Vagina (tissue), 2 donors: ENCODE measurements at places on chromosomes 3 and 15. TPM values are rescaled to one million over a fixed set of nuclear protein-coding genes. Genes with fewer than 3 reads are reported as not detected.

AGTR1 gene
- 12.0 TPM for total RNA-seq

- DNase-seq, result no peak
These were observed 12.8 kb downstream of the USP3 start for GRCh38 chr15:63517202-63517601.

DNA sequence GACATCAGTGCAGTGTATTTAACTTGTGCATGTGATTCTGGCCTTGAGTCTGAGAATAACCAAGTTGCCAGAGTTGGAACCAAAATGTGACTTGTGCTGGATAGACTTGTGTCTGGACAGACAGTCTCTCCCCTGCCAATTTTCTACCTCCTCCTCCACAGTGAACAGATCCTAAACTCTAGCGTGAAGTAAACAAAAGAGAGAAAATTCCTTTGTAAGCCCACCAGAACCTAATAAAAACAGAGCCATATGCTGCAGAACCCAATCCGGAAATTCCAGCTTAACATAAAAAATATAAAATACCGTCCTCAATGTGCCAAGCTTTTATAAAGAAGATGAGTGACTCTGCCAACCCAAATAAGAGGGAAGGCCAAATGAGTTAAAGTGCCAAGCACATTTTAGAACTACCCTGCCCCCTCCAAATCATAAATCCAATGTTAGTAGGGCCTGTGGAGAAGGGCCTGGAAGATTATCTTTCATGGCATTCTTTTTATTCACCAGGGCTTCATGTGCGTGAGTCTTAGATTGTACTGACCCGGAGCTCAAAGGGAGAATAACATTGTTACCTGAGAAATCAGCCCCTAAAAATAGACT is 344.6 kb upstream of the PROK2 start:
- DNase-seq, result no peak

KBTBD12 gene
- total RNA-seq, result not detected

SHC4 gene
- 0.25 TPM for total RNA-seq

DNA sequence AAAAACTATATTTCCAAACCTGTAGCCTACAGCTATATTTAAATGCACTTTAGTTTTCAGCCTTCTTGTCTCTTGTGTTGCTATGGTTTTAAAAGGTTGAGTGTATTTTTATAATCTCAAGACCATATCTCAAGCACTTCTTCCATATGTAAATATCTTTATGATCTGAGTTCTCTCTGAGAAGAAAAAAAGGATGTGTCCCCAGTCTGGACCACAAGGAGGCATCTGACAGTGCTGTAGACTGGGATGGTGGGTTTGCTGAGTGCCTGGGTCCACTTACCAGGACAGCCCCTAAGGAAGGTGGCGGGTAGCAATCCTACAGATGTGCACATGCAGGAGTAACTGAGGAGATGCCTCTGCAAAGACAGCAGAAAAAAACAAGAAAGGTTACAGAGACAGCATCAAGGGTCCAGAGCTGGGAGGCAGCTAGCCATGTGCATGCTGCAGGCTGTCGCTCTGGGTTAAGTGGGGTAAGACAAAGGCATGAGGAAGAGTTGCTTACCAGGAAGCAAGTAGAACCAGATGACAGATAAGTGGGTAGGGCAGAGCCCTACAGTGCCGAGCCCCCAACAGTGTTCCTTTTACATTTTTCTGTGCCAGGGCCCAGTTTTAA is 70.6 kb upstream of the SNRK start:
- no peak for DNase-seq

TRIM42 gene
- not detected for total RNA-seq

RBP2 gene
- total RNA-seq, result not detected

GRCh38 chr3:47746264-47746663 is 35.4 kb downstream of the SMARCC1 start:
- no peak for DNase-seq
